ENCODE measurements at places on chromosomes 13 and 19.

DNA sequence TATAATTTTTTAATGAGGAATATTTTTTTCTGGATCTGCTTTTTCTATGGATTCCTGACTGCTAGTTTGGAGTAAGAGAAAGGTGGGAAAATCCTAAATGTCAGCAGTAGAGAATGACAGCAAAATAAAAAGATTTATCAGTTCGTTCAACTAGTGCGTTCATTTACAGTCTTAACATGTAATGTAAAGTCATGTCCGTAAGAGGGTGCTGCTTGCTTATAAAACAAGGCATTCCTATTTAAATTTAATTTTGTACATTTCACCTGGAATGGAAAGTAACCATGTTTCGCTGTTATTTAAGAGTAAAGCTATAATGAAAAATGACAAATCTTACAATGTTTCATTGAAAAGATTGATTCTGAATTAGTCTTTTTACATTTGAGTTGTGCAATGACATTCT, 76.6 kb downstream of the ZMYM2 start:
- no peak for DNase-seq

DNA sequence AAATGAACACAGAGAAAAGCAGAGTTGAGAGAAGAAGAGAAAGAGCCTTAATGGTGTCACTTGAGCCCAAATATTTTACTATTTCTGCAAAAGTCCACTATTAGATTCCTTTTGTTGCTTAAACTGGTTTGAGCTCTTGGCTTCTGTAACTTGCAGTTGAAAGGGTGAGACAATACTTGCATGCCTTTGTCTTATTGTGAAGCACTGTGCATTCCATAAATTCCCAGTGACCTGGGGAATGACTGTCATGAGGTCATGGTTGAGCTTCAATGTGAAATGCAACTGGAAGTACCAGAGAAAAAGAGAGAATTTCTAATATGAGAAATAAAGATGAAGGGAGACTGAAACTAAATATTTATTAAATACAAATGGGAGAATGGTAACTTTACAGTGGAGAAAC, 310.9 kb downstream of the TDRD3 start:
- DNase-seq = no peak

GRCh38 chr19:12670159-12670928, 3.7 kb downstream of the WDR83 start:
- no peak for DNase-seq

- no peak for DNase-seq
Observed at GRCh38 chr19:10555610-10555973, 10.2 kb downstream of the KRI1 start.

DNA sequence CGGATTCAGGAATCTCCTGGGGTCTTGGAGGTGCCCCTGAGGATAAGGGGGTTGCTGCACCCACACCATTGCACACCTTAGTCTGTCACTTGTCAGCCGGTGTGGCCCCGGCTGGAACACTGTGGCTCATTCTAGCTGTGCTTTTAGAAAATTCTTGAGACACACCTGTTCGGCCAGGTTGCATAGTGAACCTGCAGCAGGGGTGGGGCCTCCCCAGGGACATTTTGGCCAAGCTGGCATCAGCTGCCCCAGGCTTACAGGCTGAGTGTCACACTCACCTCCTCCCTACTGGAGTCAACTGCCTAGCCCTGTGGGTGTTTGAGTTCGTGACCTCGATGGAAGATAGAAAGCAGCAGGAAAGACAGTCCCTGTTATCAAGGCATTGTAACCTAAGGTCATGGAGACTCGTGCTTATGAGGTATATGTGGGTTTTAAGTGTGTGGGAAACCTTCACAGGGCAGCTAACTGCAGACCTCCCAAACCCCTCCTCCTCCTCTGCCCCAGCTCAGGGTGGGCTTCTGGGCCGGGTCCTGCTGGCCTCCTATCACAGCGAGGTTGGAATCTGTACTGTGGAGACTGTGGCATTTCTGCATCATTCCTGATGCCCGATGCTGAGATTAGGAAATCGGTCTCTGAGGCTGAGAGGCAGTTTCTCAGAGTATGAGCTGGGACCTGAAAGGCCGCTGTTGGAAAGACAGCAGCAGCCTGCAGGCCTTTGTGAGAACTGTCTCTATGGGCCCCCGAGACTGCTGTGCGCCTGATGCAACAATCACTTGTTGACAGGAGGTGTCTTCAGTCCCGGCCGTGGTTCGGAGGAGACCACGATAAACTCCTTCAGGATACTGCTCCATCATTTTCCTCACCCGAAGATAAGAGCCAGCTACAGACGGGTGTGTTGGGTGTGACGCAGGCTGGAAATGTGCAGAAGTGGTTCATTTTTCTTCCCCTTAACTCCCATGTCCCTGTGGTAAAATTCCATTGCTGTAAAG, 72.2 kb downstream of the ATP11A start:
- peak; percentile 87 for DNase-seq

DNA sequence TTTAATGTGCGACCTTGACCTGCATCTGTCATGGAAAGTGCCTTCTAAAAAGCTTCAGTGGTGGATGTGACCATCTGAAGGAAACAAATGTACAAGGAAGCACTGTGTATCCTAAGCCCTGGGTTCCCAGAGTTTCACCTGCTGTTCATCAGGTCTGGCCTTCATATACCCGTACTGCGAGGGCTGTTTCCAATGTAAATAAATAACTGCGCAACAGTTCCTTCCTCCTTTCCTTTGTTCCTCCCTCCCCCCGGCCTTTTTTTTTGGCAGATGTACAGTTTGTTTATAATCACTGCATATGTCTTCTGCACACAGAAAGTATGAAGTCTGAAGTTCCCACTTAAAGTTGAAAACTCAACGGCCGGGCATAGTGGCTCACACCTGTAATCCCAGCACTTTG, 5.2 kb downstream of the FAAP24 start:
- no peak for DNase-seq

DNA sequence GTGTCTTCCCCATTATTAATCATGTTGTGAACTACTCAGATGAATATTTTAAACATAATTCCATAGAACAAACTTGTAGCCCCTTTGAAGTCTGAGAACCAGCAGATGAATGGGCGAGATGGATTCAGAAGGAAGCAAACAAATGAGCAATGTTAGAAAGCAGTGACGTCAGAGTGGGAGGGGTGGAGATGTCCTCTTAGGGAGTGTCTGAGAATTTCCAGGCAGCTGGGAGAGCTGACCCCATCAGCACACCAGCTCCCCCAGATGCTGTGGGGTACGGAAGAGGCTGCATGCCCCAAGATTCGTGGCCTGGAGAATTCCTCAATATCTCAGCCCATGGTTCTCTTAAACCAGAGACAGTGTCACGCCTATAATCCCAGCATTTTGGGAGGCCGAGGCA, 68.6 kb downstream of the DPF1 start:
- DNase-seq = no peak

GRCh38 chr19:31770223-31770622, 421.0 kb upstream of the TSHZ3 start:
- DNase-seq = no peak

DNA sequence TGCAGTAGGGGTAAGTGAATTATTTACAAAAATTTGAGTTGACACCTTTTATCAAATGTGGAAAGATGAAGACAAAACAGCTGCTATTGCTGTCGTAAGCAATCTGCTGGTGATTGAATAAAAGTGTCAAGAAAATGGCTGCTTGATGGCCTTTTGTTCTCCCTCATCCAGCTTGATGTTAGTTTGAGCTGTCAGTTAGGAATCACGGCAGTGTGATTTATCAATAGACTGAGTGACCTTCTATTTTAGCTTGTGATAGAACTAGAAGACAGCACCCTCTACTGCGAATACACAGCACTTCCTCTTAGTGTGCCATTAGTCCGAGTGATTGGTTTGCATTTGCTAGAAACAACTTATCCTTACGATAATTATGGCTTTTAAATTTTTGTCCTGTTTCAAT, 76.3 kb downstream of the MZT1 start:
- no peak for DNase-seq

- DNase-seq = no peak
Observed at GRCh38 chr19:45342911-45343310, 2.4 kb downstream of the KLC3 start.

DNA sequence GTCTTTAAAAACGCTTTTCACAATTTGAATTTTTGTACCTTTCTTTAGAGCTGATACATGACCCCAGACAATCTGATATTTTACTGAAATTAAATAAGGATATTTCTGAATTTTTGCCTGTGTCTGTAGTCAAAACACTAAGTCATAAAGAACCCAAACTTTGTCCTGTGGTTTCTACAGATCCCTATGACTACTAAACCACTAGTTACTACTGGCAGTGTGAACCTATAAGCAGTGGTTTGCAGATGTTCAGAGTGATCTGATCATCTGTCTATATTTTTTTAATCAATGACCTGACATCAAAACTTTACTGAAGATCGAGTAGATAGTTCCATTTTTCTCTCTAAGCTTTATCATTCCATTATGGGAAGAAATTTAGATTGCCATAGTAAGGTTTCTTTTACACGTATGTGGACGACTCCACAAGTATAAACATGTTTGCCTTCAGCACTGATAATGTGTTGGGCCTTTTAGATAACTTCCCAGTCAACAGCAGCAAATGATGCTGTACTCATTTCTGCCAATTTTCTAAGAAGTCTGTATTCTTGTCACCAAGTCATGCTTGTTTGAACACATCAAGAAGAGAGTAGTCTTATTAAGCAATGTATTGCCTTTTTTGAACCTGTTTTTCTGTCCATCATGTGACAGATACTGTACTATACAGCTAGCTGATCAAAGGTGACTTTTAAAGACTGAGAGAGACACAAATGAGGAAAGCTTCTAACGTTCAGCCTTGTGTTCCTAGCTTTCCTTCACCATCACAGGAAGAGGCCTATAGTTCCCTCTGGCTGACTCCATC, 21.8 kb downstream of the POLR1D start:
- no peak for DNase-seq

DNA sequence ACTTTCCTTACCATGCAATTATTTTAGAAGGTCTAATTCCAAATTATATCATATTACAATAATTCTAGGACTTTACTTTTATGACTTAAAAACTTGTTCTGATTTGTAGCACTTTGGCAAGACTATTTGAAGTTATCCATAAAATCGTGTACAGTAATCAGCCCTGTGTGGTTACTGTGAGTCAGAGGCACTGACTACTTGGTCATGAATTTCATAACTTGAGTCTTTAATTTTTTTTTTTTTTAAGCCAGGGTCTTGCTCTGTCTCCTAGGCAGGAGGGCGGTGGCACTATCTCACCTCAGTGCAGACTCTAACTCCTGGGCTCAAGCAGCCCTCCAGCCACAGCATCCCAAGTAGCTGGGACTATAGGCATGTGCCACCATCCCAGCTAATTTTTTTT, 1319.2 kb upstream of the SLC10A2 start:
- no peak for DNase-seq

GRCh38 chr19:3964256-3965194, 6.4 kb downstream of the DAPK3 start:
- DNase-seq = no peak

GRCh38 chr19:32809754-32810153, 59.8 kb downstream of the SLC7A9 start:
- DNase-seq = no peak

DNA sequence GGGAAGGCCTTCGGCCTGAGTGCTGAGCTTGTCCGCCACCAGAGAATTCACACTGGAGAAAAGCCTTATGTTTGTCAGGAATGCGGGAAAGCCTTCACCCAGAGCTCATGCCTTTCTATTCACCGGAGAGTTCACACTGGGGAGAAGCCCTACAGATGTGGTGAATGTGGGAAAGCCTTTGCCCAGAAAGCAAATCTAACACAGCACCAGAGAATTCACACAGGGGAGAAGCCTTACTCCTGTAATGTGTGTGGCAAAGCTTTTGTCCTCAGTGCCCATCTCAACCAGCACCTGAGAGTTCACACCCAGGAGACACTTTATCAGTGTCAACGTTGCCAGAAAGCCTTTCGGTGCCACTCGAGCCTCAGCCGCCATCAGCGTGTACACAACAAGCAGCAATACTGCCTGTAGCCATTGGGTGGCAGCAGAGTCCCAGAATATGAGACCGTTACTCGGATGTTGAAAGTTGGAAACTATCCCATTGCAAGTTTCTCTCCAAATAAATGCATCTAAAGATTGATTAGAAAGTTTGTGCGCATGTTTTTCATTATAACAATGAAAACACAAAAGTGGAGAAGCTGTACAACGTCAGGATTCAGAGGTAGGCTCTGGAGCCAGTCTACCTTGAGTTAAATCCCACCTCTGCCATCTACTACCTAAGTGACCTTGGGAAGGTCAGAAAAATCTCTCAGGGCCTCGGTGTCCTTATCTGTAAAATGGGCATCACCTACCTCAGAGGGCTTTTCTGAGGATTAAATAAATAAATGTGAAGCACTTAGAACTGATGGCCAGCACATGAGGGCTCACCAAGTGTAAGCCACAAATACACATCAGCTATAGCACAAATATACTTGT, 21.1 kb downstream of the ZNF473 start:
- peak; percentile 66 for DNase-seq

DNA sequence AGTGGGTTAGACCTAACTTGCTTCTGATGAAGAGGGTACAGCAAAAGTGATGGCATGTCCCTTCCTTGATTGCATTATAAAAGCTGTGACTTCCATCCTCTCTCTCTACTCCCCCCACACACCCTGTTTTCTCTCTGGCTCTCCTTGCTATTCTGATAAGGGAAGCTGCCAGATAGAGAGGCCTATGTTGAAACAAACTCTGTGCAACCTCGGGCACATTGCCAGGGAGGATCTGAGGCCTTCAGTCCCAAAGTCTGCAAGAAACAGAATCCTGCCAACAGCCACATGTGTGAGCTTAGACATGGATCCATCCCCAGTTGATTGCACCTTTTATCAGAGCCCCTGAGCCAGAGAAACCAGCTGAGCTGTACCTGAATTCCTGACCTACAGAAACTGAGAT, 44.8 kb upstream of the ARGLU1 start:
- DNase-seq = peak; percentile 92

All from right atrium auricular region (tissue), 2 donors.